ENCODE measurements at places on chromosomes 2 and 18. TPM values are rescaled to one million over a fixed set of nuclear protein-coding genes. Genes with fewer than 3 reads are reported as not detected.

Gene BBS5
- total RNA-seq = 13.9 TPM

DNA sequence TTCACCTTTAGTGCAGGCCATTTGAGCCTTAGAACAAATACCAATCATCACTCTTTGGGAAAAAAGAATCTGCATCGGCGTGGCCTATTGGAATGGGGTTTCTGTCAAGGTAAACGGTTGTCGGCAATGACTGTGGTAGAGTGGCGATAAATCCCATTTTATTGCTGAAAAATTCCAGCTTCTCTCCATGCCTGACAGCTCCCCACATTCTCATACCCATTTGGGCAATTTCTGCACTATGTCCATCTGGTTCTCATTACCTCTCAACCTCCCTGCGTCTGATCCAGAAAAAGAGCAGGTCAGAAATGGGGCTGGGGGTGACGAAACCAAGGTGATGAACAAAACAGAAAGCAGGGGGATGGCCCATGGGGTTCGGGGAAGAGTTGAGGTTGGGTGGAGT, 254.0 kb downstream of the MEIS1 start:
- no peak for DNase-seq

GRCh38 chr2:176092270-176093144, at the start of gene HOXD13:
Gene HOXD13 (plus strand): TSS chr2:176092721. CDS start chr2:176092891, 170 bp downstream.
- DNase-seq = no peak

GRCh38 chr18:58363767-58364540, 264.9 kb downstream of the ALPK2 start:
- DNase-seq = no peak

DNA sequence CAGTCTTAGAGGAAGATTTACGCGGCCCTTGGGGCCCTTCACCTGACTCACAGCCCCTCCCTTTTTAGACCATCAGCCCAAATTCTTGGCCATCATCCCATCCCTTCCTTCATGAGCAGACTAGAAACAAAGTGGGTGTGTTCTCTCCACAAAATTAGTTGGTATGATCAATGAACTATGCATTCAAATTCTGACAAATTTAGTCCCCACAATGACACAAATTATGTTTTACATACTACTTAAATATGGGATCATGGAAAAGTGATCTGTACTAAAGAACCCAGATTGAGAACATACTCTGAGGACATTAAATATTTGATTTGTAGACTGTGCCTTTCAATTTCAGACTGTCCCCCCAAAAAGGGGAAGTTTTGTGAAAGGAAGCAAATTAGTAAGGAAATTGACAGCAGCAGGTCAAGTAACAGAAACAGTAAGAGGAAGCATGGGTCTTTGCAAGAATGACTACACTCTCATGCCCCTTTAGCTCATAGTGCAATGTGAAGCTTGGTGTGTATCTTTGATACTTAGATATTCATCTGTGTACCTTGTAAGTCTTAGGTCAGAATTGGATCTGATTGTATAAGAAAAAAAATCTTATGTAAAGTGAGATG, 2.2 kb upstream of the MAPRE2 start:
- no peak for DNase-seq

GRCh38 chr18:41043876-41044275, 911.2 kb upstream of the PIK3C3 start:
- no peak for DNase-seq

- DNase-seq = no peak
Measured at GRCh38 chr18:76328140-76328539, 166.9 kb downstream of the ZNF516 start.

DNA sequence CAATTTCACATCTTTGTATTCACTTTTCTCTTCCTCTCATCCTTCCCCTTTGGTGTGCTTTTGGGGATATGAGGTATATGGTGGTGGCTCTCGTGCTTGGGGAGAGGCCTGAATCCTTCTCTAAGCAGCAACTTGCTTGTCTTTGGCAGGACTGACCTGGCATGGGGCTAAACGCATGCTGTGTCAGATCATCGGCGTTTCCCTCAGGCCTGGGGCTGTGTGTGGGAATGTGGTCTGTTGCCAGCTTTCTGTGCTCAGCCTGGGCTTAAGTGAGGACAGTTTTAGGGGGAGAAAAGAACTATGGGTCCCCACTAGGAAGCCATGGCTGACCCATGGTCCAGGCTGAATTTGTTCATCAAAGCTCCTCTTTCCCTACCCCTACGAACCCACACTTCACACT, 60.7 kb downstream of the TET3 start:
- DNase-seq = no peak

DNA sequence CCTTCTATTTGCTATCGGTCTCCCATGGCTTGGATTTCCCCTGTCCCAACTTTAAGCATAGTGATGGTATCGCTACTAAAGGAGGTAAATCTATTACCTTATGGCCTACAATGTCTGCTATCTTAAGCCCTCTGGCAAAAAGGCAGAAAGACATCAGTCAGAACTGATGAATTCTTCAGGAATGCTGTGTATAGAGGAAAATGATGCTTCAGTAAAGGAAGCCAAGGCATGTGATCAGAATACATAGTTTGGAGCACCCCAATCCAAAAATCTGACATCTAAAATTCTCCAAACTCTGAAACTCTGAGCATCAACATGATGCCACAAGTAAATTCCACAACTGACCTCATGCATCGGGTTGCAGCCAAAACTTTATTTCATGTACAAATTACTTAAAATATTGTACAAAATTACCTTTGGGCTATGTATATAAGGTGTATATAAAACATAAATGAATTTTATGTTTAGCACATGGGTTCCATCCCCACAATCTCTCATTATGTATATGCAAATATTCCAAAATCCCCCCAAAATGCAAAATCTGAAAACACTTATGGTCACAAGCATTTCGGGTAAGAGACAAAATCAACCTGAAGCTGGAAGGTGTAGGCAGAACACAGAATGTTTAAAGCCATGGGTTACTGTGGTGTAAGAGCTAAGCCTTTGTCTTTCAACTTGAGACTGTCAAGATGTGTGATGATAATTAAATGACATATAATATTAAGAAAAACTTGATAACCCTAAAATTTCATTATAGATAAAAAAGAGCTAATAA, 66.2 kb downstream of the CUL3 start:
- no peak for DNase-seq

Data from adrenal gland (tissue), 19 donors.